Upper lobe of left lung (tissue), 6 donors: ENCODE measurements at places on chromosomes 3 and 15. TPM values are rescaled to one million over a fixed set of nuclear protein-coding genes. Genes with fewer than 3 reads are reported as not detected.

SCAANT1 gene
- not detected for total RNA-seq

ARMC8 gene
- total RNA-seq, result 67.4 TPM

SLC15A2 gene
- total RNA-seq, result 72.4 TPM

CEMIP gene
- total RNA-seq, result 9.1 TPM

DNA sequence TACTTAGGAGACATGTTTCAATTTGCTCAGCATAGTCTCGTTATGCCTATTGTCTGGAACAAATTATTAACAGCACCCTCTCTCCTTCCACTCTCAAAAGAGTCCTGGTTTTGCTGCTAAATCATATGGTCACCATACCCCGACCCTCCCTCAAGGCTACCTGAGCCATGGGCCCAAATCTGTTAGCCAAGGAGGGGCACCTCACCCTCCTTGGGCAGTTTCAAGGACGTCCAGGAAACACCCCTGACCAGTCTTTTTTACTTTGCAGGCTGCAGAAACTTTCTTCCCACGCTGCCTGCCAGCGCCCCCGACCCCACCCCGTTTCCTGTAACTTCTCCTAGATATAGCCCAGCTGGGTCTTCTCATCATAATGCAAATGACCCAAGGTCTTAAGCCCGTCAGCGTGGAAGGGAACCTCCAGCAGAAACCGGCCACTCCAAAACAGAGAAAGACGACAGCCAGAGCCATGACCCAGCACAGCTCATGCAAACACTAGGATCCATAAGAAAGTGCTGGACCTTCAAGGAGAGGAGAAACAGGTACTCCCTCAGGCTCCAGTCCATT lies 62.3 kb downstream of the ADCY5 start:
- DNase-seq, result no peak

DNA sequence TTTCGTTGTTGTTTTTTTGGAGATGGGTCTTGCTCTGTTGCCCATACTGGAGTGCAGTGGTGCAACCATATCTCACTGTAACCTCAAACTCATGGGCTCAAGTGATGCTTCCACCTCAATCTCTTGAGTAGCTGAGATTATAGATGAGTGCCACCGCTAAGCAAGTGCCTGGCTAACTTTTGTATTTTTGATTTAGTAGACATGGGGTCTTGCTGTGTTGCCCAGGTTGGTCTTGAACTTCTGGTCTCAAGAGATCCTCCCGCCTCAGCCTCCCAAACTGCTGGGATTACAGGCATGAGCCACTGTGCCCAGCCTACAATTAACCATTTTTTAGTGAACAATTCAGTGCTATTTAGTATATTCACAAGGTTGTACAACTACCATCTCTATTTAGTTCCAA lies 42.2 kb downstream of the ARHGEF3 start:
- DNase-seq, result no peak

- DNase-seq, result no peak
Measured at GRCh38 chr15:60223176-60223575, 174.6 kb downstream of the ANXA2 start.

- no peak for DNase-seq
Measured at GRCh38 chr15:59406446-59406845, 31.5 kb upstream of the FAM81A start.

DNA sequence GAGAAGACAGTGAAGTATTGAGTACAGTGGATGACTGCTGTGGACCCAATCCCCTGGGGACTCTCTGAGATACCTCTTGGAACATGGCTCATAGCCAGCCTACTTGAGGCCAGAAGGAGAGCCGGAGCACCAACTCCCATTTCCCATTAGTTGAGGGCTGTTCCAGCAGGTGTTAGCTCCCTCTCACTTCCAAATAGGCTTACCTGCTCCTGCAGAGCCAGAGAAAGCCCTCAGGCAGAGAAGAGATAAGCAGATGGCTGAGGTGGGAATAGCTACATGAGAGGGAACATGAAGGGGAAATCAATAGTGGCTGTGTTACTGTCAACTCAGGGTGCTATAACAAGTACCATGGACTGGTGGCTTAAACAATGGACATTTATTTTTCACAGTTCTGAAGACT lies 4.6 kb upstream of the CCK start:
- no peak for DNase-seq
